ENCODE measurements at places on chromosomes 16 and 17.

DNA sequence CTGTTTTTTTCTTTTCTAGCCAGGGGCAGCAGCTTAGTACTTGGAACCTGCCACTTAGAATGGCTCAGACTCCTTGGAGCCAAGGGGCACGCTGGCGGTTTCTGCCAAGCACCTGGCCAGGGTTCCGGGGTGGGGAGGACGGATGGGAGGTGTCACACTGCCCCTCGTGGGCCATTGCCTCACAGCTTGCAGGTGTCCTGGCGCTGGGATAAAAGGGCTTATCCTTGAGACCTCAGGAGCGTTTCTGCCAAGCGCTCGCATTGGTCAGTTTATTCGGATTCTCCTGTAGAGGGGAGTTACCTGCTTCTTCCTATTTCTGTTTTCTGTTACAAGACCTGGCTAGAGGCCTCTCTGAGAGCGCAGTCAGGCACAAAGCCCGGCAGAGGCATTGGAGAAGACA is 234.6 kb downstream of the MSI2 start:
- no peak for DNase-seq

- no peak for DNase-seq
Observed at GRCh38 chr16:66240631-66241395, 125.7 kb upstream of the CDH5 start.

- no peak for DNase-seq
Observed at GRCh38 chr17:58187063-58187462, 5.5 kb upstream of the EPX start.

- no peak for DNase-seq
Observed at GRCh38 chr17:26774291-26775218, 519.4 kb upstream of the WSB1 start.

- DNase-seq = peak; percentile 77
Observed at GRCh38 chr16:29700253-29700987, 21.4 kb downstream of the QPRT start.

- no peak for DNase-seq
Observed at GRCh38 chr17:11924076-11924475, 73.2 kb downstream of the ZNF18 start.

GRCh38 chr16:10880594-10881452 is 3.8 kb downstream of the CIITA start:
- no peak for DNase-seq

DNA sequence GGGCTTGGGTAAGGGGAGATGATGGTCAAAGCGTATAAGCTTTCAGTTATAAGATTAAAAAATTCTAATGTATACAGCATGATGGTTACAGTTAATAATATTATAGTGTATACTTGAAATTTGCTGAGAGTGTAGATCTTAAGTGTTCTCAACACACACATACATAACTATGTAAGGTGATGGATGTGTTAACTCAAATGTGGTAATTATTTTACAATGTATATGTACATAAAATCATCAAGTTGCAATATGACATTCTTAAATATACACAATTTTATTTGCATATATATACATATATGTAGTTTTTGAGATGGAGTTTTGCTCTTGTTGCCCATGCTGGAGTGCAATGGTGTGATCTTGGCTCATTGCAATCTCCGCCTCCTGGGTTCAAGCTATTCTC is 7.2 kb downstream of the ZKSCAN2 start:
- no peak for DNase-seq

DNA sequence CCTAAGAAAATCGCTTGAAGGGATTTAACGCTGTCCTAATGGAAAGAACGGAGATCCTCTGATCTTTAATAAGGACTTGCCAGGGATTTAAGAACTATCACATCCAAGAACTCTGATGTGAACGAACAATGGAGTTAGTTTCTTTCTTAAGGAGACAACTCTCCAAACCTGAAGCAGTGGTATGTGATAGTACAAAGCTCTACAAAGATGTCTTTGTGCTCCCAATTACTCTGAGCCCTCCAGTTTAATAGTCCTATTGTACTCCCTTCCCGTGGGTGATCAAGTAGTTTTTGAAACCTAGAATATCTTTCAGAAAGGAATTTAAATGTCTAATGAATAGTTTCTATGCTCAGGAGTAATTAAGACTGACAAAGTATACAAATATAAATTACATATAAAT is 123.8 kb downstream of the FTO start:
- DNase-seq = no peak

DNA sequence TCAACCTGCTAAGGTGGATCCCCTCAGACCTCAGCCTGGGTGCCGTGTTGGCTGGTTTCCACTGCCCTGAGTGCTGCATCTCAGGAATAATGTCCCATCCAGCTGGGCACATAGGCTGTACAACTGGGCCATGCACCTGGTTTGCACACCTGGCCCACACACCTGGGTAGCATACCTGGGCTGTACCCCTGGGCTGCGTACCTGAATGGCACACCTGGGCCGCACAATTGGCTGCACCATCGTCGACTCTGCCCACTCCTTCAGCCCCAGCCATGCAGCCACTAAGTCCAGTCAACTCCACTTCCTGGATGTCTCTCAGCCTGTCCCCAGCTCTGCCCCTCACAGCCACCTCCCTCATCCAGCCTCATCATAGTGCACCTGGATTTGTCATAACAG is 7.9 kb downstream of the SLC5A10 start:
- DNase-seq = no peak

DNA sequence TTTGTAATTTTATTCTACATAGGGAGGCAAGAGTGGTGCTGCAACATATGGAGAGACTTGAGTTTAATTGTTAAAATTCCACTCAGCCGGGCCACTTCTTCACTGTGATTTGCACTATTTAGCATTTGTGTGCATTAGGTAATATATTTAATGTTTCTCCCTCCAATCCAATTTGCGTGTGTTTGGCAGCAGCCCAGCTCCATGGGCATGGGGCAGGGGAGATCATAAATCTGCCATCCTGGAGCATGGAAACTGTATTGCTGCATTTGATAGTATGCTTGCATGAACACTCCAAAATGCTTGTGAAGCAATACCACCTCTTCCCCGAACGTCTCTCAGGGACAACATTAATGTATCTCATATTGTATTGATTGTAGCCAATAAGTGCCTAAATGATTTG is 339.1 kb upstream of the RBFOX1 start:
- no peak for DNase-seq

- no peak for DNase-seq
Observed at GRCh38 chr16:85521552-85522307, 91.4 kb upstream of the GSE1 start.

DNA sequence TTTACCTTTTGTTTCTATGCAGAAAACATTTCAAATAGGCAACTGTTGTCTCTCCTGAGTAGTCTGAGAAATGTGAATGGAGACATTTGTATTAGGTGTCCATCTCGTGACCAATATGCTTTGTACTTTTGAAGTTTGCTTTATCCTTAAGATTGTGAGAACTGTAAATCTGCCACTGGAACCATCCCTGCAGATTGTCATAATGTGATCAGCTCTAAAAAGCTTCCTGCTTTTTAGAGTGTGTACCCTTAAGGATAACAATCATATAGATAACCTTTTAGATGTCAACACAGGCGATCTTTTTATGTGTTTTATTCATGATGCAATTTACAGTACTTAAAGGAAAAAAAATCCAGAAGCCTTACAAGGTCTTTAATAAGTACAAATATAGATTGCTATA is 63.5 kb downstream of the PRKCA start:
- DNase-seq = no peak

- no peak for DNase-seq
Observed at GRCh38 chr17:63609816-63610573, 9.3 kb downstream of the TACO1 start.

- DNase-seq = peak; percentile 75
Observed at GRCh38 chr17:50266384-50267073, 7.7 kb upstream of the TMEM92 start.

GRCh38 chr16:56708525-56709442 is 21.1 kb upstream of the NUP93 start:
- no peak for DNase-seq

DNA sequence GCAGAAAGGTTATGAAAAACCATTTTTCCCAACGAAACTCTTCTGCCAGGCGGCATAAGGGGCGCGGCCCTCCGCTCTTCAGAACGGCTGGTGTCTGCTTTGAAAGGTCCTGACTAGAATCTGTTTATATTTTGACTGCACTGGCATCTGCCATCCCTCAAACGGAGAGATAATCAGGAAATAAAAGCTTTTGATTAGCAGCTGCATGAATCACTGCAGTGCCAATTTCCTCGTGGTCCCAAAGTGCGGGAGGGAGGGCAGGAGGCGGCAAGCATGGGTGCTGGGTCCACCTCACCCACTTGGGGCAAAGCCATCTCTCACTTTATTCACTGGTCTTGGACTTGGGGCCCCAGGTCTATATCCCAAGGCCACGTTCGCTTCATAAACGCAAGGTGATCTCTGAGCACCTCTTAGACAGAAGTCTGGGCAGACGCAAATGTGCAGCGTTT is 49.7 kb downstream of the TBC1D16 start:
- DNase-seq = no peak

DNA sequence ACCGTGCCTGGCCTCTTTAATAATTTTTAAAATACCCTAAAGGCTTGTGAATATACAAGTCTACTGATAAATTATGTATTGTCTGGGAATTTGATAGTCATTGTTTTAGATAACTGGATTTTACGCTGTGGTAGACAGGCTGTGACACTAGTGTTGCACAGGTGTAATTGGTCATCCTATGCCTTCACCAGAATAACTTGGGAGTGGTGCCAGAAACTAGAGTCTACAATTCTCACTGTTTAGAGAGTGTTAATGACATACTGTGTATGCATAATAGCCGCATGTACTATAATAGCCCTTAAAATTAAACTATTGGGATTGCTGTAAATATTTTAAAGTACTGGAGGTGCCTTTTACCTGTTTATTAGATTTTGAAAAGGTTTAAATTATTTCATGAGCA is 11.4 kb downstream of the CNEP1R1 start:
- DNase-seq = no peak

- no peak for DNase-seq
Observed at GRCh38 chr17:10156948-10157607, 41.3 kb downstream of the GAS7 start.

GRCh38 chr17:4032738-4033137 is 68.5 kb upstream of the ATP2A3 start:
- no peak for DNase-seq

GRCh38 chr17:41547921-41548843 is 20.1 kb upstream of the KRT19 start:
- DNase-seq = peak; percentile 98

GRCh38 chr16:83715217-83715920 is 92.4 kb upstream of the HSBP1 start:
- DNase-seq = no peak

DNA sequence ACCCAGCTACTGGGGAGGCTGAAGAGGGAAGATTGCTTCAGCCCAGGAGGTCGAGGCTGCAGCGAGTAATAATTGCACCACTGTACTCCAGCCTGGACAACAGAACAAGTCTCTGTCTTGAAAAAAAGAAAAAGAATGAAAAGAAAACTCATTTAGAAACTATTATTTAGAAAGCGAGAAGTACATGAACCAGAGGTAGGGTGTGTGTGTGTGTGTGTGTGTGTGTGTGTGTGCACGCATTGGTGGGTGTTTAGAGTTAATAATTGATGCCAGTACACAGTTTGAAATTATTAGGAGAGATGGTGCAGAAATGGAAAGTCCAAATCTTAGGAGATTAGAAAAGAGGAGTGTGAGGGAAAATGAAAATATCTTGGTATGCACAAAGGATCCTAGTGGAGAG is 106.6 kb downstream of the MRTFB start:
- no peak for DNase-seq

GRCh38 chr16:31532896-31533295 is 5.2 kb downstream of the AHSP start:
- DNase-seq = no peak

- no peak for DNase-seq
Observed at GRCh38 chr17:69802045-69802740, 272.8 kb upstream of the KCNJ16 start.

DNA sequence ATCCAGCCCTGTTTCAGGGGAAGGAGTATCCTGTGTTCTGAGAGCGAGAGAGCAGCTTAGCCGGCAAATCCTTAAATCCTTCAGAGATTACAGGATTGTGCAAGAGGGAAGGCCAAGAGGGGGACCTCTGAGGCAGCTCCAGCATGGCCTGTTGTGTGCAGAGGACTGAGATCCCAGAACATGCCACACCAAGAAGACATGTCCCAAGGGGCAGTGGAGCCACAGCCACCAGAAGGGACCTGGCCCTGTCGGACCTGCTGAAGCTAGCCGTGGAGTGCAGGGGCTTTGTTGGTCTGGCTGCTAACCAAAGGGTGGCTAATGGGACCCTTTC is 1.6 kb upstream of the MRC2 start:
- no peak for DNase-seq

- DNase-seq = no peak
Observed at GRCh38 chr16:66278604-66279262, 87.8 kb upstream of the CDH5 start.

- no peak for DNase-seq
Observed at GRCh38 chr16:66238696-66239095, 127.8 kb upstream of the CDH5 start.

DNA sequence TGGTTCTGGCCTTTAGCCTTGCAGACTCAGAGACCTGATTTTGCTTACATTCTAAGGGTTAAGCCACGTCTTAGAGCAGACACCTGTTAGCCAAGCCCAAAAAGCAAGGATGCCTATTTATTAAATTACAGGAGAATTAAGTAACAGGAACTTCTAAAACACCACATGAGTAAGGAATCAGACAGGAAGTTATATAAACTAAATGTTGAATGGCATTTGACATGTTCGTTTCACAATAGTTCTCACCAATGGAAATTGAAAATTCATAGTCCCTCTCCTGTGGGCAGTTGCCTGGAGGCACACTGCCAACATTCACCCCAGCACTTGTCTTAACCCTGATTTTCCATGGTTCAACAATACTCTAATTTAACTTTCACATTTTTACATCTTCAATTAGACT is 9.0 kb downstream of the KRTAP9-7 start:
- peak; percentile 6 for DNase-seq

- DNase-seq = no peak
Observed at GRCh38 chr17:68718465-68718864, 117.3 kb upstream of the FAM20A start.

DNA sequence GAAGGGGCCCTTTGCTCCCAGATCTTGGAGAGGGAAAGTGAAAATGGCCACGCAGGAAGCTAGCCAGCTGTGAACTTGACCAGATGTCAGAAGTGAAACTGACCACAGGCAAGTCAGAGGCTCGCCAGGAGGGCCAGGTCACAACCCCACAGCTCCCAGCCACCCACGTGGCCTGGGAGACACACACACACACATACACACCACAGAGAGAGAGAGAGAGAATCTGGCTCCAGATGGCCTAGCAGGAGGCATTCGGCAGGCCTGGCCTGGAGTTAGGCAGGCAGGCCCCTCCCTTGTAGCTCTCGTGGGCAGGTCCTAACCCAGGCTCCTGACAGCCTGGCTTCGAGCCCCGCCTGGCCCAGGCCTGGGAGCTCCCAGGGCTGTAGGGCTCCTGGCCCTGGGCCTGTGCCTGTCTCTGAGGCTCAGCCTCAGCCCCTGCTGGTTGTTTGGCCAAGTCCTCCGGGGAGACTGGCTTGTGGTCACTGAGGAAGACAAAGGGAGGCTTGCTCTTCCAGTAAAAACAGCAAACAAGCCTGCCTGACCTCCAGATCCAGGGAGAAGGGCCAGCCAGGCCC is 20.2 kb downstream of the NGFR start:
- peak; percentile 87 for DNase-seq
